ENCODE measurements at places on chromosomes 11 and 22.

GRCh38 chr11:121613724-121614123 is 161.0 kb upstream of the SORL1-AS1 start:
- no peak for DNase-seq

DNA sequence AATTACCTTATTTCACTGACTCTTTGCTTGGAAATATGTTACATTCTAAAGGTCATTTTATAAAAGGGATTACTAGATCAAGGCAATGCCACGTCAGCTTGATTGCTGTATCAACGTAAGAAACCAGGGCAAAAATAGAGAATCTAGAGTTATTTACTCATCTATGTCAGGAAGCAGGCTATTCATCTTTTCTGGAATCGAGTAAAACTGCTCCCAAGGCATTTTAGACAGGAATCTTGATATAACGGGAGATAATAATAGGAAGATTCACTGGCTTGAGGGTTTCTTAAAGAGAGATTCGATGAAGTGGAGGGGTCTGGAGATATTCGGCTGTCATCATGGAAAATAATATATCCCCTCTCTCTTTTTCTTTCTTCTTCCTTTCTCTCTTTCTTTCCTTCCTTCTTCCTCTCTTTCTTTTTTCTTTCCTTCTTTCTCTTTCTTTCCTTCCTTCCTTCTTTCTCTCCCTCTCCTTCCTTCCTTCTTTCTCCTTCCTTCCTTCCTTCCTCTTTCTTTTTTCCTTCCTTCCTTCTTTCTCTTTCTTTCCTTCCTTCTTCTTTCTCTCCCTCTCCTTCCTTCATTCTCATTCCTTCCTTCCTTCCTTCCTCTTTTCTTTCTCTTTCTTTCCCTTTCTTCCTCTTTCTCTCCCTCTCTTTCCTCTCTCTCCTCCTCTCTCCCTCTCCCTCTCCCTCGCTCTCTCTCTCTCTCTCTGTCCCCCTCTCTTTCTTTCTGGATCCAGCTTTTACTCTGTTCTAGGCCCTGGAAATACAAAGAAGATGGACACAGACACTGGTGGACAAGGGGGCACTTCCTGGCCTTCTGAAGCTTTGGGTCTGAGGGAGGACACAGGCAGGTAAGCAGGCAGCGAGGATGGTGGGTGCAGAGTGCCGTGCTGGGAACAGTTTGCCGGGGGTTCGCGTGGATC is 18.1 kb upstream of the RASD2 start:
- DNase-seq = no peak

- DNase-seq = no peak
These were observed 15.0 kb downstream of the RBX1 start for GRCh38 chr22:40965936-40966725.

GRCh38 chr22:50329236-50329635 is 2.4 kb upstream of the DENND6B start:
- no peak for DNase-seq

- DNase-seq = no peak
These were observed 133.5 kb upstream of the B3GAT1 start for GRCh38 chr11:134545521-134545920.

- DNase-seq = no peak
These were observed 154.0 kb upstream of the SYT13 start for GRCh38 chr11:45440111-45440510.

- DNase-seq = no peak
These were observed 199.7 kb downstream of the FAT3 start for GRCh38 chr11:92424281-92424680.

DNA sequence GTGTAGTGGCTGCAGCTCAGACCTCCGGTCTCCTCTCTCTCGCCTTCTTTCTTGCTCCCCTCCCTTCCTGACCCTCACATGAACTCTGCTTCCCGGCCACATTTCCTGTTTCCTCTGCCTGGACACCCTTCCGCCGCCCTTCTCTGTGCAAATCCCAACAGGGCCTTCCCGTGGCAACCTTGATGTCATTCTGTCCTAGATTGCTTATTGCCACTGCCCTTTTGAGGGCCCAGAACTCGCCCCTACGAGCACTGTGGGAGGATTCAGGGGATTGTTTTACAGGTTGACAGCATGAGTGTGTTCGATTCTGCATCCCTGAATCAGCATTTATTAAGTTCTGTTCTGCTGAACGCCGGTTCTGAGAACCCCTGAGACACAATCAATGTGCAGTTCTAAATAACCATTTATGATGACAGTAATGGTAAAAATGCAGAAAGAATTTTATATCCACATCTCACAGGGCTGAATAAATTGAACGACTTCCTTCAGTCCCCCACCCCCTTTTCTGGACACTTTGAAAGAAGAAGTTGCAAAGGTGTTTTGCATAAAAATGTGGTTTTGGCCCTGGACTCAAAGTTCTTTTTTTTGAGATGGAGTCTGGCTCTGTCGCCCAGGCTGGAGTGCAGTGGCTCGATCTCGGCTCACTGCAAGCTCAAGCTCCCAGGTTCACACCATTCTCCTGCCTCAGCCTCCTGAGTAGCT is 6.4 kb downstream of the BATF2 start:
- no peak for DNase-seq

- DNase-seq = no peak
These were observed at the start of gene DENND6B for GRCh38 chr22:50326956-50327710. TSS of gene DENND6B (minus strand) at chr22:50327012. CDS start at chr22:50326988, 24 bp downstream.

GRCh38 chr11:122248131-122248530 is 132.1 kb upstream of the BLID start:
- DNase-seq = no peak

- no peak for DNase-seq
These were observed 23.5 kb downstream of the TTC28 start for GRCh38 chr22:28656181-28656580.

- DNase-seq = no peak
These were observed 758 bp downstream of the MCAM start for GRCh38 chr11:119316016-119316728.

- DNase-seq = no peak
These were observed 68.9 kb downstream of the MTMR3 start for GRCh38 chr22:29951791-29952413.

- DNase-seq = no peak
These were observed 197.5 kb downstream of the DBX1 start for GRCh38 chr11:19962801-19963175.

GRCh38 chr11:23866641-23867040 is 630.2 kb upstream of the LUZP2 start:
- no peak for DNase-seq

DNA sequence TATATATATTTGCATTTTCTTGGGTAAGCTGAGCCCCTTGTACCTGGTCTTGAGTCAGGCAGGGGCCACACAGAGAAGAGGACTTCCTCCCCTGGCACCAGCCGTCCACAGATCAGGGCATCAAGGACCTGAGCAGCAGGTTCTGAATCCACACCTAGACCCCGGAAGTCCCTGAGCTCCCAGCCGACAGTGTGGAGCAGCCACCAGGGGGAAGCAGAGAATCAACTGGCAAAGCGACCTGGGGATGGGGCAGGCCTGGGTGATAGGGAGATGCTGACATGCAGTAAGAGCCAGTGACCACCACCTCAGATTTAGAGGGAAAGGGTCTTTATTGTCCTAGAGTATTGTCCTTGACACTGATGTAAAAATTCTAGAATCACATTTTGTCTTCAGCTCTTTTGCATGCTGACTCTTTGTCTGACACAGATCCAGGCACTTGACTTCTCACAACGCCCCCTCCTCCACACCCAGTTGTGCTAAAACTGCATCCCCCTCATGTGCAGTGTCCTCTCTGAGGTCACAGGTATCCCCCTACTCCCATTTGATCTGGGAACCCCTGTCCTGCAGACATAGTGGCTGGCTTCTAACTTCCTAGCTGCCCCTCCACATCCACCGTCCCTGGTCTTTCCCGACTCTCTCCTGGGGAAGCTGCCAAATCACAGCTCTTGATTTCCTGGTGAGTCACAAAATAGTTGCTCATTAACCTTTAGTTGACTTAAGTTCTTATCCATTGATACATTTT is 109.3 kb downstream of the GGTLC2 start:
- no peak for DNase-seq

DNA sequence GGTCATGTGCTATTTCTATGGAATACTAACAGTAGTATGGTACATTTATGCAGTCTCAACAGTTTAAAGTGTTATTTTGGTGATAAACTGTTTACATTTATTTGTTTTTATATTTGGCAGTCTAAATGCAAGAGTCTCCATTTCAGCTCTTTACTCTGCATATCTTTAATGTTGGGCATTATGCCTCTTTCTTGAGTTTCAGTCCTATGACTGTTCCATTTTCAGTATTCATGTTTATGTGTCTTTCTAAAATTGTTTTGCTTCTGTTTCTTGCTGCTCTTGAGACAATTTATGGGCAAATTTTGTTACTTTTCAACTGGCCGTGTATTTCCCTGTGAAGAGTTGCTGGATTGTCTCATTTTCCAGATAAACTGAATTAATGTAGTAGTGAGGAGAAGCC is 6.6 kb upstream of the RAB30 start:
- DNase-seq = no peak

- no peak for DNase-seq
These were observed 28.8 kb upstream of the RAPSN start for GRCh38 chr11:47477753-47478152.

GRCh38 chr22:25896098-25896497 is 154.1 kb downstream of the MYO18B start:
- no peak for DNase-seq

DNA sequence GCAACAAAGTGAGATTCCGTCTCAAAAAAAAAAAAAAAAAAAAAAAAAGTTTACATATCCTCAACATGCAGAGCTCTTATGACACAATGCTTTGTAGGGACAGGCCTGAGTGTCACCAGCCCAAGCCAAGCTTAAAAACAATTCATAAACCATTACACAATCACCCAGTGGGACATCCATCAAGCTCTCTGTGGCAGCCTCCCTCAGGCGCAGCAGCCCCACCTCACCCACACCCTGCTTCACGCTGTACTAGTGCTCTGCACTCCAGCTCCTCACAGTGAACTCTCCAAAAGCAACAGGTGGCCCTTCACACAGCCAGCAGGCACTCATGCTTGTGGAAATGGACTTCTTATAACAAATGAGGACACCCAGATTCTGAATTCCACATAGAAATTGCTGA is 3.5 kb upstream of the FOXRED2 start:
- DNase-seq = no peak

DNA sequence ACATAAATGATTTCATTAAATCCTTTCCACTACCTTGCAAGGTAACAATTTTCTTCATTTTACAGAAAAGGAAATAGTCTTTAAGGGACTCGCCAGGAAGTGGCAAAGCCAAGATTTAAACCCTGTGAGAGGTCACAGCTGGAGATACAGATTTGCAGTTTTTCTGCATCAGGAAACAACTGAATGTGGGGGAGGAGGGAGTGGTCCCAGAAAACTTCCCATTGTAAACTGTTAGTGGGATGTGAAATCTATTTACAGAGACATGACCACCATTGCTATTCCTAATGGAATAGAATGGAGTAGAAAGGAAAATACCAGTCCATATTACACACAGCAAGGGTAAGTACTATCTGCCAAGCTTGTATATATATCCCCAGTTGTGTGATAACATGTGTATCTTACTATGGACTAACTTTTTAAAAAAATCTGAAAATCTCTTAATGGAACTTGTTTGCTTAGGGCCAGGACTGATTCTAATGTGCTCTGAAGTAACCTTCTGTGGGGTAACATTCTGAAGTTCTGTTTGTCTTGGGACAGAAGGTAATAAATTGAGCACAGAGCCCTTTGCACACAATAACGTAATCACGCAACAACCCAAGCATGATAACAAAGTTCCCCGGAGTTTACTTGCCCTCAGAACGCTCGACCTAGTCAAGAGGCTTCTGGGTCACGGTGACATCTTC is 10.9 kb upstream of the TSKU start:
- DNase-seq = no peak

DNA sequence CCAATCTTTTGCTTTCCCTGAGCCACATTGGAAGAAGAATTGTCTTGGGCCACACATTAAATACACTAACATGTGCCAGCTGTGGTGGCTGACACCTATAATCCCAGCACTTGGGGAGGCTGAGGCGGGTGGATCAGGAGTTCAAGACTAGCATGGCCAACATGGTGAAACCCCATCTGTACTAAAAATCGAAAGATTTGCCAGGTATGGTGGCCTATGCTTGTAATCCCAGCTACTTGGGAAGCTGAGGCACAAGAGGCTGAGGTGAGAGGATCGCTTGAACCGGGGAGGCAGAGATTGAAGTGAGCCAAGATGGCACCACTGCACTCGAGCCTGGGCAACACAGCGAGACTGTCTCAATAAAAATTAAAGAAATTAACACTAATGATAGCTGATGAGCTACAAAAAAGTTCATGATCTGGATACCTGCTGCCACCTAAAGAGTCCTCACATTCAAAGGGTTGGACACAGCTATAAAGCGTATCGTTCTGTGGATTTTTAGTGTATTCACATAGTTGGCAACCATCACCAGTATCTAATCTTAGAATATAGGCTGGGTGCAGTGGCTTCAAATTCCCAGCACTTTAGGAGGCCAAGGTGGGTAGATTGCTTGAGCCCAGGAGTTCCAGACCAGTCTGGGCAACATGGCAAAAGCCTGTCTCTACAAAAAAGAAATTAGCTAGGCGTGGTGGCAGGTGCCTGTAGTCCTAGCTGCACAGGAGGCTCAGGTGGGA is 3.4 kb upstream of the LDHC start:
- no peak for DNase-seq

DNA sequence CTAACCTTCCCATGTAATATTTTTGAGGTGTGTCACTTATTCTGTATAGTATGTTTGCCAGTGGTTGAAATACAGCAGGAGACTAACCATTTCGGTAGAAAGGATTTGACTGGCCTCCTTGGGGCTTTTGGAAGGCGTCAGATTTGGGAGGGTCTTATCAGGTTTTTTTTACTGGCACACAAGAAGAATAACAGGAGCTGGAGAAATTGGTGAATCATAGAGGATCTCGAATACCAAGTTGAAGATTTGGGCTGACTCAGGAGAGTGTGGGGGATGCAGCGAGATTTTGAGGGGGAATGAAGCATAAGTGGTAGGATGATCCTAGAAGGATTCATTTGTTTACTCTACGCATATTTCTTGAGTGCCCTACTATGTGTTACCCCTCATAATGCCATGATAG is 200.5 kb downstream of the DDX10 start:
- DNase-seq = no peak

DNA sequence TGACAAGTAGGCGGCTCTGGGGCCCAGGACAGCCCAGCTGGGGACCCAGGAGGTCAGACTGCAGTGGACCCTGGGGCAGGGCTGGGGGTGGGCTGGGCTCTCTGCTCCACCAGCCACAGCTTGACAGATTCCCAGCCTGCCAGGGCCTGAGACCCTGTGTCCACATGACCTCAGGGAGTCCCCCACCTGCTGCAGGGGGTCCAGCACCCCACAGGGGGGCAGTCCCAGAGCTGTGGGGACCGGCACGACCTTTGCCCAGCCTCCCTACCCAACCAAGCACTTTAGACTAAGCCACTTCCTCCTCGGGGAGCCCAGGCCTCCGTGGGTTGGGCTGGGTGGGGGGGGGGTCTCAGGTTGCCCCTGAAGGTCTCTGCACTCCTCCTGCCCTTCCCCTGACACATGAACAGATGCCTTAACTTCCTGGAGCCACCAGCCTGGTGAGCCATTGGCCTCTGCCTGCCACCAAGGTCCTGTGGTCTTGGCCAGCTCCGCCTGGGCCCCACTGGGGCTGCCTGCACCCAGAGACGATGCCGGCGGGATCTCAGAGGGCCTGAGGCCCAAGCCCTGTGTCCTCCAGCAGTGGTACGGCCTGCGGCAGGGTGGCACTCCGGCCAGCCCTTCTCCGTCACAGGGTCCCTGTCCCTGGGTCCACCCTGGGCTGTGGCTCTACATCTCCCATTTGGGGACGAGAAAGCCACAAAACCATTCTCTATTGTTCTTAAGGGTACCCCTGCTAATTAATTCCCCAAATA is 3.4 kb downstream of the CCDC188 start:
- no peak for DNase-seq

Measured in smooth muscle cell of the brain vasculature (primary cell).